ENCODE measurements at places on chromosomes 4 and X.
A peak's percentile ranks its signal among the peaks of the same experiment; 100 is the strongest.

DNA sequence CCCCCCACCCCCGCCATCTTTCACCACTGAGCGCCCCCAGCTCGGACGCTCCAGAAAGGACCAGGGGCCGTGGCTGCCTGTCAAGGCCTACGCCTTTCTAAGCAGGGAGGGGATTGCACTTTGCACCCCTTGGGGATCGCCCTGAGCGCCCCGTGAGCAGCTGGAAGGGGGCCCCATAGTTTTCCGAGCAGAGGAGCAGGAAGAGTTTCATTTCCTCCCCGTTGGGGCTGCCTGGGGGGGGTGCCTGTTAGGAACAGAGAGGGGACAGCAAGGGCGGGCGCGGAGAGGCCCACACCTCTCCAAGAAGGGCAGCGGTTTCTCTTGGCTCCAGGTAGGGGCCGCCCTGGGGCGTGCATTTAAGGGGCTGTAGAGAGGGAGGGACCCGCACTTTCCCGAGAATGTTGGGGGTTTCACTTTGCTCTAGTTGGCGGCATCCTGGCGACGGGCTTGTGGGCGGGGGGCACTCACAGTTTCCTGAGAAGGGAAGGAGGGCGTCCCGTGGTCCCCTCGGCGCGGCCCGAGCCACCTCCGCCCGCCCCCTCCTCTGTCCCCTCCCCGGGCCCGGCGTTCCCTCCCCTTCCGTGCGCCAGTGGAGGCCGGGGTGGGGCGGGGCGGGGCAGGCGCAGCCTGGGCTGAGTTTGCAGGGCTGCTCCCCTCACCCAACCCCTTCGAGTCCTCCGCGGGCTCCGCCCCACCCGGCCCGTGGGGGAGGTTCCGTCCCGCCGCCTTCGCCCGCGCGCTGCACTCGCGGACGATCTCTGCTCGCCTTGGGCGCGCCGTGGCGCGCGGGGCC lies 82.3 kb upstream of the CD99 start:
- peak; percentile 91 for DNase-seq

GRCh38 chr4:6908432-6909112 lies 1.1 kb upstream of the TBC1D14 start:
- no peak for DNase-seq

GRCh38 chr4:99710020-99710419 lies 52.4 kb upstream of the C4orf54 start:
- DNase-seq, result no peak

- no peak for DNase-seq
These were observed 37.7 kb downstream of the HTT start for GRCh38 chr4:3112201-3112600.

GRCh38 chr4:23353200-23353599 lies 536.6 kb downstream of the PPARGC1A start:
- DNase-seq, result no peak

GRCh38 chrX:154793084-154793795 lies 12.0 kb downstream of the MPP1 start:
- DNase-seq, result no peak

- DNase-seq, result no peak
These were observed 152.1 kb downstream of the FMR1NB start for GRCh38 chrX:148133105-148133725.

- DNase-seq, result no peak
These were observed 821.3 kb downstream of the TRIML1 start for GRCh38 chr4:188960411-188961093.

DNA sequence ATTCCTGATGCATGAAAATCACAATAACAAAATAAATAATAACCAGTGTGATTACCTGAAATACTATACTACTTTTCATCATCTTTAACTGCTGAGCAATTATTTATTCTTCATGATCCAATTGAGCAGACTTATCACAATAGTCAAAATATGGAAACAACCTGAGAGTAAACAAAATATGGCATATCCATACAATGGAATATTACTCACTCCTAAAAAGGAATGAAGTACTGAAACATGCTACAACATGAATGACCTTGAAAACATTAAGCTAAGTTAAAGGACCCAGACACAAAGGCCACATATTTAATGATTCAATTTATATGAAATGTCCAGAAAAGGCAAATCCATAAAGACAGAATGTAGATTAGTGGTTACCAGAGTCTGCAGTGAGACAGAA lies 146.8 kb downstream of the MID1IP1 start:
- no peak for DNase-seq

Measured in left forelimb (tissue), 1 donor.